Breast epithelium (tissue), 4 donors: ENCODE measurements at places on chromosomes 3 and 15. TPM values are rescaled to one million over a fixed set of nuclear protein-coding genes. Genes with fewer than 3 reads are reported as not detected.

GRCh38 chr15:56672721-56673120, 60.6 kb downstream of the ZNF280D start:
- no peak for DNase-seq

TNFAIP8L3 gene
- 2.5 TPM for total RNA-seq

- no peak for DNase-seq
Observed at GRCh38 chr3:59153648-59154047, 103.8 kb upstream of the CFAP20DC start.

DNA sequence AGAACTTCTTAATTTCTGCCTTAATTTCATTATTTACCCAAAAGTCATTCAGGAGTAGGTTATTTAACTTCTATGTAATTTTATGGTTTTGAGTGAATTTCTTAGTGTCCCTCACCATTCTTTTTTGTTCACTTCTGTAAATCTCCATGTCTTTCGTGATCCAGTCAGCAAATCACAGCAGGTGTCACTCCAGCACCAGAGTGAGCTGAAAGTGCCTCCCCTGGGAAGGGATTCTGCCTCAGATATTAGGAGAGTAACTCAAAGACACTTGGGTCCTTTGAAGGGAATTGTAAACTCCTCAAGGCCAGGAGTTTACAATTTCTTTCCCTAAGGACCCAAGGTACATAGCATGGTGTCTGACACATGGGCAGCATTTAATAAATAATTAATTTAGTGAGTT, 207.6 kb upstream of the AZI2 start:
- no peak for DNase-seq

DNA sequence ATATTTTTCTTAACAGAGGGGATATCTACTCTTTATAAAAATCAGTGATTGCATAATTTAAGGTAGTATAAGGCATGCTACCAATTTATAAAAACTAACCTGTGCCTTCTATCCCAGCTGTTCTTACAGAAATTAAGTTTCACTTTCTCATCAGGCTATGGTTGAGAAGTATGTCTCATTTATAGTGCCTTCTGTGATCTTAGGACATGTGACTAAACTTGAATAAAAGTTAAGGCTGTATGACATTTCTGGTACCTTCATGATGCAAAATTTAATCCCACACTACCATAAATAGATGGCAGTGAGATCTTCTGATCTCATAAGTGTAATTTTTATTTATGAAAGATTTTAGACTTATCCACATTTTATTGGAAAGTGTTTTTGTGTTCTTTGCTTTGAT, 12.6 kb downstream of the TIPARP start:
- DNase-seq: no peak

- DNase-seq: no peak
Observed at GRCh38 chr3:18061737-18062656, 319.6 kb upstream of the TBC1D5 start.

CFAP100 gene
- not detected for total RNA-seq

DNA sequence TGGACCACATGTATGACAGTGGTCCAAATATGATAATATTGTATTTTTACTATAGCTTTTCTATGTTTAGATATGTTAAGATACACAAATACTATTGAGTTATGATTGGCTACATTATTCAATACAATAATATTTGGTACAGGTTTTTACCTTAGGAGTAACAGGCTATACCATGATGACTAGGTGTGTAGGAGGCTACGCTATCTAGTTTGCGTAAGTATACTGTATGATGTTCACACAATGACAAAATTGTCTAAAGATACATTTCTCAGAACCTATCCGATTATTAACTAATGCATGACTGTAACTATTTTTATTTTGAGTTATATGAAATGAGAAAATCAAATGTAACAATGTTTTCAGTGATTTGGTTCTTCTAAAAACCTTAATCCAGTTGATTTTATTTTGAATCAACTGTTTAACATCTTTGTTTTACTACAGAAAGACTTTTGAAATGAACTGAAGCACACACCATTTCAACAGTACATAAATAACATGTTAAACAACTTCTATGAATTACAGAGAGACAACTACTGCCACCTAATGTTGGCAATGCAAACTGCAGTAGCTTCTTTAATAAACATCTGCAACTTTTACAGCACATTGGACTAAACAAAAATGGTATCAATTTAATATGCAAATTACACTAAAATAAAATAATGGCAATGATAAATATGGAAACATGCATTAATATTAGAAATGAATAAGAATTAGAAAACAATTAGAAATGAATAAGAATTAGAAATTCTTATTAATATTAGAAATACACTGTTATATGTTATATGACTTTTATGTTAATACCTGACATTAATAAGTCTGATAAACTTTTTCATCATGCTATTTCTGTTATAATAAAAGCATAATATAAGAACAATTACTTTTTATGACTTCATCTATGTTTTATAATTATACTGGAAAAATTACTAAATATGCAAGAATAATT, 255.7 kb downstream of the MBNL1 start:
- no peak for DNase-seq

LCTL gene
- total RNA-seq: not detected

PROS1 gene
- total RNA-seq: 65.7 TPM

NR2E3 gene
- 1.6 TPM for total RNA-seq

THBS1 gene
- total RNA-seq: 386 TPM

SERINC4 gene
- total RNA-seq: not detected

GRCh38 chr3:70970171-70970570, 613.4 kb downstream of the FOXP1 start:
- DNase-seq: no peak

DAPK2 gene
- 37.3 TPM for total RNA-seq

IL17RC gene
- 59.6 TPM for total RNA-seq

GRCh38 chr3:171277456-171278298, 182.5 kb downstream of the TNIK start:
- no peak for DNase-seq

SNURF gene
- 5.8 TPM for total RNA-seq

- peak; percentile 38 for DNase-seq
Observed at GRCh38 chr3:120147072-120147871, 53.0 kb upstream of the GSK3B start.

NPAP1 gene
- not detected for total RNA-seq

- DNase-seq: no peak
Observed at GRCh38 chr3:167936019-167936418, 159.7 kb downstream of the GOLIM4 start.

DNA sequence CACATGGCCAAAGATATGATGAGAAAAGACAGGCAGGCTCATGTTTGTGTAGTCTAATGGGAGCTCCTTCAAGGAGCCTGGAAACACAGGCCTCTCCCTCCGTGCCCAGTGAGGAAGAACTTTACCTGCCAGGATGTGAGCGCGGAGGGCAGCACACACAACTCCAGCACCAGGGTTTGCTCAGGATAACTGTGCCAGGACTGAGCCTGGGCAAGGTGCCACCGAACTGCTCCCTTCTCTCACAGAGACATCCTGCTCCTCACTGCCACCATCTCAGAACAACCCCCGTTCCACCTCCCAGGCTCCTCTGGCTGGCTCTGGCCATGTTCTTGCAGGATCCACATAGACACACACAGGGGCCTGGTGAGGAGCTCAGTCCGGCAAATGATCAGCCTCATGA, 87.4 kb downstream of the NUP210 start:
- DNase-seq: no peak

MYZAP gene
- total RNA-seq: 16.7 TPM
